ENCODE measurements at places on chromosomes 11 and 22.
A peak's percentile ranks its signal among the peaks of the same experiment; 100 is the strongest.

GRCh38 chr22:49267996-49268395 is 559.7 kb downstream of the BRD1 start:
- no peak for DNase-seq

- DNase-seq = no peak
Observed at GRCh38 chr11:22037505-22037904, 155.4 kb upstream of the ANO5 start.

- DNase-seq = no peak
Observed at GRCh38 chr11:33263549-33263948, 6.4 kb downstream of the HIPK3 start.

GRCh38 chr11:18108254-18108653 is 2.4 kb upstream of the SAAL1 start:
- DNase-seq = no peak

DNA sequence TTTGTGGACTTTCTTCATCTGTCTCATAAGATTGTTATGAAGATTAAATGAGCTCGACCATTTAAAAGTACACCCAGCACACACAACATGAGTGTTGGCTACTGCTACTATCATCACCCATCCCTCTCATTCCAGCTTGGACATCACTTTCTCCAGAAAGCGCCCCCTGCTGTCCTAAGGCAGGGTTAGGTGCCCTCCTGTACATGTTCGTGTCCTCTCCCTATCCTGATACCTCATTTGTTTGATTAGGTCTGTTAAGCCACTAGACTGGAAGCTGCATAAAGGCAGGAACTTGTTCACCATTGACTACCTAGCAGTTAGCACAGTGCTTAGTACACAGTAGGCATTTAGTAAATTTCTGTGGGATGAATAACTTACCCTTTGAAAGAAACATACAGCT is 85.5 kb downstream of the ENTHD1 start:
- DNase-seq = no peak

DNA sequence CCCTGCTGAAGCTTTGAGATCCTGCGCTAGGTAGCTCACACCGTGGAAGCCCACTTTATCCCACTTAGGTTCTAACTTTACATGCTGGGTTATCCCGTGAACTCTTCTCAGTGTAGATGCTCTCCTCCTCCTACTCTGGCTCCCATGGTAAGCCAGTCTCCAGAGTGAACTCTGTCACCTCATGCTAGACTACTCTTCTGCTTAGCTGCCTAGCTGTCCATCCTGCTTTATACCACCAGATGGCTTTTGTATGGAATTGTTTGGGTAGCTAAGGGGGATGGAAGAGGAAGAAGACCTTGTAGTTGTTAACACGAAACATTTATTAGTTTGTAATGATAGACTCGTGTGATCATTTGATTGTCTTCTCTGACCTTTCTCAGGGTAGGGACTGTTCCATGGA is 46.8 kb downstream of the EMSY start:
- no peak for DNase-seq

- no peak for DNase-seq
Observed at GRCh38 chr11:133347988-133348387, 184.3 kb downstream of the OPCML start.

- no peak for DNase-seq
Observed at GRCh38 chr11:96234866-96235441, 108.0 kb downstream of the MAML2 start.

- DNase-seq = no peak
Observed at GRCh38 chr11:10288881-10289764, 4.9 kb downstream of the SBF2 start.

DNA sequence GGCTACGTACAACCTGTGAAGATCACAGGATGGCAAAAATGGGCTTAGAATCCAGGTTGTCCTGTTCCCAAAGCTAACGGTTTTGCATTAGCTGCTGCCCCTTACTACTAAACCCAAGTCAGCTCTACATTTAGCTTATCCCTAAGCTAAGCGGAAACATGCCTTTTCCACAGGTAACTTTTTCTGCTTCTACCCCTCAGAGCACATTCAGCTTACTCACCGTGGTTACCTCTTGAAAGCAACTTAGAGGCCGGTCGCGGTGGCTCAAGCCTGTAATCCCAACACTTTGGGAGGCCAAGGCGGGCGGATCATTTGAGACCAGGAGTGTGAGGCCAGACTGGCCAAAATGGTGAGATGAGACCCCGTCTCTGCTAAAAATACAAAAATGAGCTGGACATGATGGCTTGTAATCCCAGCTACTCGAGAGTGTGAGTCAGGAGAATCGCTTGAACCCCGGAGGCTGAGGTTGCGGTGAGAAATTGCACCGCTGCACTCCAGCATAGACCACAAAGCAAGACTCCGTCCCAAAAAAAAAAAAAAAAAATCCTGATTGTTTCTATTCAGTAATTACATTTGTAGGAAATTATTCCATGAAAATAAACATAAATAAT is 790 bp upstream of the TMEM41B start:
- peak; percentile 8 for DNase-seq

DNA sequence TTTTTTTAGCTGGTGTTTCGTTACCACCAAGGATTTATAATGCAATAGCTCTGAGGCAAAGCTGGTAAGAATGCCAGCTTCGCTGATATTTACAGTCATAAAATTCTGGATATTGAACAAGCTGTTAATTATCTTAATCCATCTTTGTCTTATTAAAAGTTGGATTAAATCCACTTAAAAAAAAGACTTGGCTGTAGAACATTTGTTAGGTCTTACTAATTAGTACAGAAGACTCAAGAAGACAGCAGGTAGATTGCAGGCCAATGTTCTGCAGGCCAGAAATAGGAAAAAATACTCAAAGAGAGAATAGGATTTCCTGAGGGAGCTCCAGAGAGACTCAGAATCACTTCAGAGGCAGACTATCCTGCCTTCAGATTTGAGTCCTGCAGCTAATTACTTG is 7.5 kb downstream of the ROBO4 start:
- DNase-seq = no peak
